Amniotic stem cell (primary cell): ENCODE measurements at places on chromosomes 5 and 9.

DNA sequence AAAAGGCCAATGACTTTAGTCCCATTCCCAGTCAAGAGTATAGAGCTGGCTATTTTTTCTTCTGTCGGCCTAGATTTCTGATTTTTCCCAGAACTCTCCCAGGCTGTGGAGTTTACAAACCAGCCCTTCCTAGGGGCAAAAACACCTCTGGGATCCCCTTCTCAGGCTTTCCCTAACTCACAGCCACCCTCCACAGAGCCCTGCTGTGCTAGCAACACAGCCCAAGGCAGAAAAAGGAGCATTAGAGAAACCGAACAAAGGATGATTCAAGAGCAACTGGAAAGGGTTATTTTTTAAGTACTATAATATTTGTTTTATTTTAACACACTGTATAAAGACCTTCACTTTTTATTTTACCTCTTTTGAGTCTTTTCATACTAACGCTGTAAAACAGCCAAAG is 234.8 kb downstream of the GLIS3 start:
- no peak for DNase-seq

- DNase-seq: no peak
Observed at GRCh38 chr9:137398561-137399468, 24.1 kb downstream of the EXD3 start.

DNA sequence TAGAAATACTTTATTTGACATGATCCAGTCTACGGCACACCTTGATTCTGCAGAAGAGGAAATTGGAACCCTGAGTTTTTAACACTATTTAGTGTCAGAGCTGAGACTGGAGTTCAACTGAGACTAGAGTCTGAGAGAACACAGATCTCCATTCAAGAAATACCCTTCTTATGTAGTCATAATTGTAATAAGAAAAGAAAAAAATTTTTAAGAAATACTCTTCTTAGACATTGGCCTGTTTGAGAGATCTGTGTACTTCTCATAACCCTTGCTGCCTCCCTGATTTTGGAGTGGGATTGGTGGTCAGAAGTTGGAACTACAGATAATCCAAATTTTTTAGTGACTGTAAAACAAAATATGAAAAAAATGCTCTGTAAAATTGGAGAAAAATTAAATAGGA is 253.4 kb downstream of the ARRDC3 start:
- no peak for DNase-seq

- no peak for DNase-seq
Observed at GRCh38 chr5:158639881-158640592, 459.7 kb downstream of the EBF1 start.

DNA sequence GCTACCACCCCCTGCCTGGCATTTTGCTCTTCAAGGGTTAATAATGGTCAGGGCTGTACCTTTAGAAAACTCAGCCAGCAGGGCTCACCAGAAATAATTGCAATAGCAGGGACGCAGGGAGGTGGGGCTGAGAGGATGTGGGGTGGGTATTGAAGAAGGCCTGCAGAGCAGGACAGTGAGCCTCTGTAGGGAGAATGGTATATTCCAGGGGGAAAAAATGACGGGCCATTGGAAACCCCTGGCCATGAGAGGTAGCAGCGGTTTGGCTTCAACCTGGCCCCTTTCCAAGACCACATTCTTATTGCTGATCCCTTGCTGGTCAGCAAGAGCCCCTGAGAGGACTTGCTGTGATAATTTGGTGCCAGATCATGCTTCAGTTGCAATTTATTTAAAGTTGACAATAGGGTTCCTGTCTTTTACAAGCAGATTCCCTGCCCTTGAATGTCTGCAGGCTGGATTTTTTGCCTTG is 36.7 kb upstream of the CTNNA1 start:
- DNase-seq: no peak

- DNase-seq: no peak
Observed at GRCh38 chr5:176608937-176609723, 826 bp downstream of the GPRIN1 start.

- DNase-seq: no peak
Observed at GRCh38 chr9:93536167-93536566, 40.2 kb upstream of the PHF2 start.

GRCh38 chr5:126982926-126983873 is 47.2 kb downstream of the MARCHF3 start:
- DNase-seq: no peak

DNA sequence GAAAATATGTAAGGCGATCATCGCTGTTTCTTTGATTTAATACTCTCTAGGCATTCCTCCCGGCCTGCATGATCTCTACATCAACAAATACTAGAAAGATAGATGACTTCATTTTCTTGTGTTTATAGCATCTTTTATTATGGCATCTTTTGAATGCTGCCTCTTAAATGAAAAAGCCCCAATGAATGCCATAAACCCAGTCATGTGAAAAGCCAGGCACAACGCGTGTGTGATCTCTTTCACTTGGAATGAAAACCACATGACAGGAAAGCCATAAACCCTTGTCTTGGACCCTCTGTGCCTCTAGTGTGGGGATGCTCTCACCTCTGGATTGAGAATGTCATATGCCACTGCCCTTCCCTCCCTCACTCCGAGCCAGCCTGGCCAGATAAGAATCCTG is 476.2 kb downstream of the SEMA5A start:
- no peak for DNase-seq

- no peak for DNase-seq
Observed at GRCh38 chr9:125748446-125749099, 1.4 kb downstream of the PBX3 start.

DNA sequence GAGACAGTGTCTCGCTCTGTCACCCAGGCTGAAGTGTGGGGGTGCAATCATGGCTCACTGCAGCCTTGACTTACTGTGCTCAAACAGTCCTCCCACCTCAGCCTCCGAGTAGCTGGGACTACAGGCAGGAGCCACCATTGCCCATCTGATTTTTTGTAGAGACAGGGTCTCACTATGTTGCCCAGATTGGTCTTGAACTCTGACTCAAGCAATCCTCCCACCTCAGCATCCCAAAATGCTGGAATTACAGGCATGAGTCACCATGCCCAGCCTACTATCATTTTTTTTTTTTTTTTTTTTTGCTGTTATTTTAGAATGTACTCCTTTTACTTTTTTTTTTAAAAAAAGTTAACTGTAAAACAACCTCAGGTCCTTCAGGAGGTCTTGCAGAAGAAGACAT is 449.0 kb downstream of the CCDC171 start:
- no peak for DNase-seq
